ENCODE measurements at places on chromosomes 3 and 15.

DNA sequence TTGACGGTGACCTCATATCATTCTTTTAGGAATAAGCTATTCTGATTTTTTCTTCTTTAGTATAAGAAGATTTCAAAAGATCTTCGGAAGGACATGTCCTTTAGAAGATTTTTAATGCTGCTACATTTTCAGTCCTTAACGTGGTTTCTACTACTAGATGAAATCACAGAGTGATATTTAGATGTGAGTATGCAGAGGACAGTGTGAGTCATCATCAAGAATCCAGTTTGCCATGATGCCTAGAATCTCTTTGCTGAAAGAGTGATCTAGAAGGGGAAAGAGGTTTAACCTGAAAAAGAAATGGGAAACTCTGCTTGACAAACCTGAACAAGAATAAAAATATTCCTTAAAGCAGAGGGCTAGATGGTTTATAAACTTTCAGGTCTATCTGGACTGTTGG lies 43.2 kb downstream of the SLC7A14 start:
- DNase-seq, result no peak

- DNase-seq, result no peak
Measured at GRCh38 chr3:30628205-30628900, 22.0 kb downstream of the TGFBR2 start.

DNA sequence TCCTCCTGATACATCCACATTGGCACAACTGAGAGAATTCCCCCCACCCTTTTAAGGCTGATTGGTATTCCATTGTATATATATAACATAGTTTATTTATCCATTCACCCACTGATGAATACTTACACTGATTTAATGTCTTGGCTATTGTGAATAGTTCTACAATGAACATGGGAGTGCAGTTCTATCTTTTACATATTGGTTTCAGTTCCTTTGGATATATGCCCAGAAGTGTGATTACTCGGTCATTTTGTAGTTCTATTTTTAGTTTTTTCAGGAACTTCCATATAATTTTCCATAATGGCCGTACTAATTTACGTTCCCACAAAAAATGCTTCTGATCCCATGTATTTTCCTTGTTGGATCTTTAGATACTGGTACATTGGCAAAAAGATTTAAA lies 135.3 kb downstream of the FMN1 start:
- no peak for DNase-seq

GRCh38 chr3:165233501-165234195 lies 37.5 kb upstream of the SLITRK3 start:
- no peak for DNase-seq

DNA sequence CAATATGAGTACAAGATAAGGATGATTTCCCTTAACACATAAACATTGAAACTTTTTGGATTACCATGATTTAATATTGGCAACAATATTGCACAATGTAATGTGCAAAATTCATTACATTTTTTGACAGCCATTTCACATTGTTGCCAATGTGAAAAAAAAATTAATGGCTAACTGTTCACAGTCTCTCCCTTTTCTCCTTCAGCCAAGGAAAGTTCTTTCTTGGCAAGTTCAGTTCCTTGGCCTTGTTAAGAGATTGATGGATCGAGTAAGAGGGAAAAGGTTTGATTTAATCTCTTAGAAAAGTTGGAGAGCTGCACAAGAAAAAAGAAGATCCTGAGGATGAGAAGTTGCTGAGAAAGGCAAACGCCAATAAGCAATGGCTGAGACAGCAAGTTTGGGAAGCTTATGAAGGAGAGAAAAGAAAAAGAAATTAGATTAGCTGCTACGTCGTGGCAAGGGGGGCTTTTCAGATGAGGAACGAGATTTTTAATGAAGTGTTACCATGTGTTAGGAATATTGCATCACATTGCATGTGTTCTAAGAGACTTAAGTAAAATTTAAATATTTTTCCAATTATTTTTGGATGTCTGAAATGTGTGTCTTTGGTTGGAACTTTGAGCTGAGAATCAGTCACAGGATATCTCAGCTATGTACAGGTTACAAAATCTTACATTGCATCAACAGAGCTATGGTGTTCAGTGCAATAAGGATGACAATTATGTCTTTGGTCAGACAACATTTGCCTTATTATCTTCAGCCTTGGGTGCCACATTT lies 61.4 kb upstream of the ZNF280D start:
- DNase-seq, result no peak

DNA sequence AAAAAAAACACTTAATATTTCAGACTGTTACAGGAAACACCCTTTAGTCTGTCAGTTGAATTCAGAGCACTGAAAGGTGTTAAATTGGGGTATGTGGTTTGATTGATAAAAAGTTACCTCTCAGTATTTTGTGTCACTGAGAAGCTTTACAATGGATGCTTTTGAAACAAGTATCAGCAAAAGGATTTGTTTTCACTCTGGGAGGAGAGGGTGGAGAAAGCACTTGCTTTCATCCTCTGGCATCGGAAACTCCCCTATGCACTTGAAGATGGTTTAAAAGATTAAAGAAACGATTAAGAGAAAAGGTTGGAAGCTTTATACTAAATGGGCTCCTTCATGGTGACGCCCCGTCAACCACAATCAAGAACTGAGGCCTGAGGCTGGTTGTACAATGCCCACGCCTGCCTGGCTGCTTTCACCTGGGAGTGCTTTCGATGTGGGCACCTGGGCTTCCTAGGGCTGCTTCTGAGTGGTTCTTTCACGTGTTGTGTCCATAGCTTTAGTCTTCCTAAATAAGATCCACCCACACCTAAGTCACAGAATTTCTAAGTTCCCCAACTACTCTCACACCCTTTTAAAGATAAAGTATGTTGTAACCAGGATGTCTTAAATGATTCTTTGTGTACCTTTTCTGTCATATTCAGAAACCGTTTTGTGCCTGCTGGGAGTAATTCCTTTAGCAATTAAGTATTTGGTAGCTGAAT lies 17.9 kb downstream of the TMEM43 start:
- DNase-seq, result no peak

DNA sequence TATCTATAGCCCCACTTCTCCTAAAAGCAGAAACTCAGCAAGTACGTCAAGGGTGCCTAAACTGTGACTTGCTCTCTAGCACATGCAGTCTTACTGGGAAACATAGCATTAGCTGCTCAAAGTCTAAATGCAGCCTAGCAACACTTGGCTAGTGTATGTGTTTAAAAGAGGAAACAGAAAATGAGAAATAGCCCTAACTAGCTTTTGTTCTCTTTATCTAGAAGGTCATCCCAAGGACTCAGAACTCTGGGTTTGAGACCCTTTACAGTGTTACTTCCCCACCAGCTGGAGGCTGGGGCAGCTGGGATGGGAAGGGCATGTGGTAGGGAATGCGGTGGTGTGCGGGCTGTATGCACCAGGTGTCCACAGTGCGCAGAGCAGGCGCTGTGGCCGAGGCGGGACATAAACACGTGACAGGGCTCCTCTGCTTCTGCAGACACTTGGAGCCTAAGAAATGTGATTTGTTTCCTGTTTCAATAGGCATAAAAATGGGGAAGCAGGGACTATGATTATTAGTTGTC lies 13.3 kb downstream of the ETV5 start:
- no peak for DNase-seq

DNA sequence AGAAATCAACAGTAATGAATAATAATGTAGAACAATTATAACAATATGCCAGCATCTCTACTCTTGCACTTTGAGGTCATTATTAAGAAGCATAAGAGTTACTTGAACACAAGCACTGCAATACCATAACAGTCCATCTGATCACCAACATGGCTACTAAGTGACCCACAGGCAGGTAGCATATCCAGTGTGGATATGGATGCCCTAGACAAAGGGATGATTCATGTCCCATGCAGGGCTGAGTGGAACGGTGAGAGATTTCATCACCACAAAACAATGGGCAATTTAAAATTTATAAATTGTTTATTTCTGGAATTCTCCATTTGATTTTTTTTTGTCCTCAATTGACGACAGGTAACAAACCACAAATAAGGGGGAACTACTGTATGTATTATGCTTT lies 107.7 kb upstream of the TSC22D2 start:
- no peak for DNase-seq

DNA sequence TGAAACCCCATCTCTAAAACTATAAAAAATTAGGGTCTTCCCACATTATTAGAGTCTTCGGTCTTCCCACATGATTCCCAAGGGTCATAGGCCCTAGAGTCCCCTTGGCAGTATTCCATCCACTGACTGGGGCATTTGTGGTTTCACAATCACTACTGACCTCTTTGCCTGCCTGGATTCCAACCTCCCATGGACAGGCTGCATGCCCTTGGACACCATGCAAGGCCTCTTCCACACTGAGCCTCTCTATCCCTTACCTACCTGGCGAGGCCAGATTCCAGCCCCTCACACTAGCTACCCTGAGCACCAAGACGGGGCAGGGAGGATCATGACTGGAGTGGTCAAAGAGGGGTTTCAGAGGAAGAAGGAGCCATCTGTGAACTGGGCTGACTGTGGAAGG lies 64.4 kb downstream of the SRGAP3 start:
- no peak for DNase-seq

DNA sequence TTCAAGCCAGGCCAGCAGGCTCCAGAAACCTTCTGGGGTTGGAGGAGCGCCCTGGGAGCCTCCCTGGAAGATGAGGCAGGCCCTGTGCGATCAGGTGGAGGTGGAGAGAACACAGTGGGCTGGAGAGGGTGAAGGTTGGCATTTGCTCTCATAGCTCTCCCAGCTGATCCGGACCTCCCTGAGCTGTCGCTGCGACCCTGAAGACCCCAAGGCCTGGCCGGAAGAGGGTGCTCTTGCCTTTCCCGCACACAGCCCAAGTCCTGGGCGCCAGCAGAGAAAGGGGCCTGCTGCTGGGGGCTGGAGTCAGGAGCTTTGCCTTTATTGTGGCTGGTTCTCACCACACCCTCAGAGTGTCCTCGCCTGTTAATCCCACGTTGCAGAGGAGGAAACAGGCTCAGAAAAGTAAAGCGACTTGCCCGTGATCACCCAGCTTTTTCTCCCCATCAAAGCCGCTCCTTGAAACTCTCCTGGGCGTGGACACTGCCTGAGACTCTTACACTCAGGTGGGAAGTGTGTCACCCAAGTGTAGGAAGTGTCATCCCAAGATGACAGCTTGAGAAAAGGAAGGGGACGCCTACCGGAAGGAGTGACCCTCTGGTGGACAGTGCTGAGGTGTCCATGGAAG lies 8.6 kb upstream of the RPL29 start:
- DNase-seq, result peak; percentile 36

DNA sequence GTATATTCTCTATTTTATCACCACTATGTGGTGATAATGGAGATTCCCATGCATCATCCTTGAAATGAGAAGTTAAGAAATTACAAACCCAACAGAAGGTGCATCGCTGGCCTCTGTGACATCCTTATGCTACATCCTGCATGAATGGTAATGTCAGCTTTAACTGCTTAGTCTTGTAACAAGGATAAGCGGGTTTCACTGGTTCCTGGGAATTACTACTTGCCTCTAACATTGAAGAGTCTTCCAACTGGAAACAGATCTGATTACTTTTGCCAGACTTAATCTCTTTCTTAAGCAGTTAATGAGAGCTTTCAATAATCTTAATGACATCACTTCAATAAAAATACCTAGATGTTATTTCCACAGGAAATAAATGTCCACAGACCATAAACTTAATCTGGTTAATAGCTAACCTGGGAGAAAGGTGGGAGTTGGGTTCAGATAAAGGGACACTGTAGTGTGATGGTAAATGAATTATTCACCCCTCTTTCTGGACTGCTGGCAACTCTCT lies 44.0 kb downstream of the FMN1 start:
- DNase-seq, result no peak

DNA sequence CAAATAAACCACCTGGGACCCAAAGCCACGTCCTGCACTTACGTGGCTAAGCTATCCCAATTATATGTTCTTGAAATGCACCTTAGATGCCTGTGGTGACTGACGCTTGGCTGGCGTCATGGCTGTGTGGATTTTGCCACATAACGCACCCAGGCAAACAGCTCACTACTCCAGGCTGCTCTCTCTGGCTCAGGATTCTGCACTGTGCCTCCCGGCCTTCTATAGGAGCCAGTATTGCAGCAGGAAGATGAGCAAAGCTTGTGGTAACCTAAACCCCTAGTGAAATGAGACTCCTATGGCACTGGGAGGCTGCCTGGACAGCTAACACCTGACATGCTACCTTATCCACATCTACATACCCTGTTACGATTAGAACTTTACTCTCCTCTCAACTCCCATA lies 179.3 kb downstream of the THRB start:
- DNase-seq, result no peak

- no peak for DNase-seq
Measured at GRCh38 chr3:14988988-14989394, 41.6 kb downstream of the NR2C2 start.

- DNase-seq, result no peak
Measured at GRCh38 chr3:106850437-106850836, 526.8 kb upstream of the CCDC54 start.

DNA sequence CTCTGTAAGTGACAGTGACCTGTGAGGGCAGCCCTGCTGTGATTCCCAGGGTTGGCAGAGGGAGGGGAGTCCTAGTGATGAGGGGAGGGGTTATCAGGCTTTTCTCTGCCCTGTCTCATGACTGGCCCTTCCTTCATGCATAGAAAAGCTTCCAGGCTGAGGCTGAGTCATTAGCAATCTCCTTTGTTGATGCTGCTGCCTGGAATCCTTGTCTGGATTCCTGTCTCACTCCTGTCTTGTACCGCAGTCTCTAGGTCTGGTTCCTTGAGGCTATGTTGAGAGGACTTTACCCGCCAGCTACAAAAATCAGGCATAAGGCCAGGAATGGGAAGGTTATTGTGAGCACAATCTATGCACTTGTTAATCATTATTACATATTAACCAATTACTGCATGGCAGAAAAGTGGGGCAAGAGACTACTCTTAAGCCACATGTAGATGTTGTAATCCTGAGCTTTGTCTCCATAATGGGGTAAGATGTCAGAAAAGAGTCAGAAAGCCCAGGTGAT lies 7.2 kb downstream of the KLHL6 start:
- no peak for DNase-seq

DNA sequence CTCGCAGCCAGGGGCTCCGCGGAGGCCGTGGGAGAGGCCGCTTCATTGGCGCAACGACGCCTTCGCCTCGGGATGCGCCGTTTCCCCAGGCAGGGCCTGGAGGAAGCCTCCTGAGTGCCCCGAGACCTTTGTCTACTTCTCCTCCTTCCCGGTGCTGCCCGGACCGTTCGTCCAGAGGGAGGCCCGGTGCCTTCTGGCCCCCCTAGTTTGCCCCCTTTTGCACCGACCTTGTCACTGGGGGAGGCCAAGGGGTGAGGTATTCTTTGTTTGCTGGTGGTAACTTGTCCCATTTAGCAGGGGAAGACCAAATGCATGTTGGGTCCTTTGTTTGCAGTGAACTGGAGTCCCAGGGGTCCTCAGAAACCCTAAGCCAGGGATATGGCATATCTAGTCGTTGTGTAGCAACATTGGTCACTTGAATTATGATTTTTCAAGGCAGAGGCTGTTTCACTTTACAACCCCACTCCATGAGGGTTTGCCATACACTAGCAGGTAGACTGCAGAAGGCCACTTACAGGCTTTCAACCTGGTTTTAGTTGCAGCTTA lies 615 bp downstream of the DHX30 start:
- DNase-seq, result no peak

DNA sequence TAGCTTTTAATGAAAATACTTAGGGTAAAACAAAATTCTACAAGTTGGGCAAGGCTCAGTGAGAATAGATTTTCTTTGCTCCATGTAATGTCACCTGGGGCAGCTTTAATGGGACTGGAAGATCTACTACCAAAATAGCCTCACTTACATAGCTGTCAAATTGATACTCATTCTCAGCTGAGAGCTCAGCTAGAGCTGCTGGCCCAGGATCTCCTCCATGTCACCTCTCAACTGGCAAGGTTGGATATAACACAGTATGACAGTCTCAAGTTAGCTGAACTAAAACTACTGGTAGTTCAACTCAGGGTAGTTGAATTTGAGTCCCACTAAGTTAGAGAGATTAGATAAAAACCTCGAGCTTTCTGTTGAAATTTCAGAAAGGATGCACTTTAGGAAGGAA lies 218.5 kb upstream of the PLSCR5 start:
- no peak for DNase-seq

All from C1 segment of cervical spinal cord (tissue), 14 donors.